ENCODE measurements at places on chromosomes 5 and 9.

DNA sequence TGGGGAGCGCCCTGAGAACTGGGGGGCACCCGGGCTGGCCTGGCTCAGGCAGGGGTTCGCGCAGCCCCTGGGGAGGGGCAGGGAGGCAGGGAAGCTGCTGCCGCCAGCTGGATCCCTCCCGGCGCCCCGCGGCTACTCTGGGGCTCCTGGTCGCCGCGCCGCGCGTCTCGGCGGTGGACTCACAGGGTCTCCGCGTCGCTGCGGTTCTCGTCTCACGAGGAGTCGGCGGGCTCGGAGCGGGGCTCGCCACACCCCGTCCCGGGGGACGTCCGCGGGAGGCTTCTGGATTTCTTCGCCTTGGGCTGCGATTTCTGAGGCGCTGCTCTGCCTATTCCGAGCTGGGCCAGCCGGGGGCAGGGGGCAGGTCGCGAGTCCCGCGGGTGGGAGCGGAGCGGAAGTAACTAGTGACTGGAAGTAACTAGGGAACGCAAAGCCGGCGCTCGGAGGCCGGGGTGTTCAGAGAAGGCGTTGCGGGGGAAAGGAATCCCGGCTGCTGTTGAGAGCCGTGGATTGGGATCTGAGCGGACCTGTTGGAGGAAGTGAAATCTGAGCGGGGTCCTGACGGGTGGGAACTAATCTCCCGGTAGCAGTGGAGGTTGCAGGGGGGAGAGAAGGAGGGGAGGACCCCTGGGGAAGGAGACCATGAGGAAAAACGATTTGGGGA, 511 bp downstream of the CYSTM1 start:
- DNase-seq = peak; percentile 34

DNA sequence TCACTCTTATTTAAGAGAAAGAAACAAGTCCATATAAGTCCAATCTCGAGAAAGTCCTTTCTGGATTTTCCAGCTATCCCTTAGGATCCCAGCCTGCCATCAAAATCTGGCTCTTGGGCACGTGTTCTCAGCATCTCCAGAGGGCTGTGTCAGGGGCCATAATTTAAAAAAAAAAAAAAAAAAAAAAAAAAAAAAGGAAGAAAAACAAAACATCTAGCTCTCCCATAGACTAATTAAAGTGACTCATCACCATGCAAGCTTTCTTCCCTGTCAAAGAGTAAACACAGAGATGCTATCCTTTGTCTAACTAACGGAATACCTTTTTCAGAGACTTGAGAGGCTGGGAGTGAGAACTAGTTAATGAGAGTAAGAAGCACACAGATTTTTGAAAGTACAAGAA, 44.9 kb upstream of the MYO10 start:
- no peak for DNase-seq

GRCh38 chr5:176658817-176659511, 11.7 kb downstream of the TSPAN17 start:
- DNase-seq = no peak

DNA sequence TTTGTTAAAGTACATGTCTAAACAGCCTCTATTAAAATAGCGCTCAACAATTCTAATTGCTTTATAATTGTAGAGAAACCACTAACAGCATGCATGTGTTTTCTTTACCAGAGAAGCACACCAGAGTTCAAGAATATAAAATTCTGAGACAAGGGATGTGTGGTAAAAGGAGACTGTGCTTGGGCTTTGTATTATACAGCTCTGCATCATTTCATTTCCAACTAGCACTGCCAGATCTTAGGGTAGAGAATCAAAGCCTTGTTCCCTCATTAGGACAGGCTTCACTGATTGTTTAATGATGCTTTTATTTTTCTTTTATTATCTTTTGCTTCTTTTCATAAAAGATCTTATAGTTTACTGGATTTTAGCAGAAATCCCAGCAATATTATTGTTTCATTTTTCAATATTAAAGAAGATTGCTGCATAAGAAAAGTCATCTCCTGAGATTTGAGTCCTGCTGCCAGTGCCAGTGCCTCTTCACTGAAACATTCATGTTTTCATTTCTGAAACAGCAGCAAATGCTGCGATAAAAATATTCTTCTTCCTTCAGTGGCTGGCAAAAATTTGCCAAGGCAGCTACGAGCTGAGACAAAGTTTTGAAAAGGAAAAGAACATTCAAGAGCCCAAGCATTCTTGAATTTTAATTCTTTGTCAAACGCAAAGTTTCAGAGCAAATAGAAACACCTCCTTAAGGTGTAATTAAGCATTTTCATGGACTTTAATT, 491.0 kb upstream of the PIK3R1 start:
- DNase-seq = no peak

GRCh38 chr5:140186267-140186671, 11.3 kb downstream of the CYSTM1 start:
- no peak for DNase-seq

GRCh38 chr9:16152276-16153101, 599.6 kb downstream of the CCDC171 start:
- DNase-seq = no peak

Measured in activated CD8-positive, alpha-beta memory T cell treated with anti-CD3 and anti-CD28 coated beads for 1 hour (primary cell).